ENCODE measurements at places on chromosomes 7 and 10.

DNA sequence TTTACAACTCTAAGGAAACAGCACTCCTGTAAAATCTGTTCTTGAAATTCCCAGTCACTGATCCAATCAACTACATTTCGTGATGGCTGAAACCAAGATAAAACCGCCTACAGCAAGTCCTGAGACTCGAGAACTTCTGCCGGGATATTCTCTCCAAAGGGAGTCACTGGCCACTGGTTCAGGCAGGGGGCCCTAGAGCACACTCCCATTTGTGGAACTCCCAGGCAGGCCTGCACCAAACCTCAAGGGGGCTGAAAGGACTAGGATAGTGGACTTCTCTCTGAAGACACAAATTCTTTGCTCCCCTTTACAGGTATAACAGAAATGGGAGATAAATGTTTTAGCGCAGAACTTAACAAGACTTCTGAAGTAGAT, 16.3 kb downstream of the CYTH3 start:
- no peak for DNase-seq

- no peak for DNase-seq
These were observed 18.4 kb downstream of the TRIM24 start for GRCh38 chr7:138478499-138478908.

DNA sequence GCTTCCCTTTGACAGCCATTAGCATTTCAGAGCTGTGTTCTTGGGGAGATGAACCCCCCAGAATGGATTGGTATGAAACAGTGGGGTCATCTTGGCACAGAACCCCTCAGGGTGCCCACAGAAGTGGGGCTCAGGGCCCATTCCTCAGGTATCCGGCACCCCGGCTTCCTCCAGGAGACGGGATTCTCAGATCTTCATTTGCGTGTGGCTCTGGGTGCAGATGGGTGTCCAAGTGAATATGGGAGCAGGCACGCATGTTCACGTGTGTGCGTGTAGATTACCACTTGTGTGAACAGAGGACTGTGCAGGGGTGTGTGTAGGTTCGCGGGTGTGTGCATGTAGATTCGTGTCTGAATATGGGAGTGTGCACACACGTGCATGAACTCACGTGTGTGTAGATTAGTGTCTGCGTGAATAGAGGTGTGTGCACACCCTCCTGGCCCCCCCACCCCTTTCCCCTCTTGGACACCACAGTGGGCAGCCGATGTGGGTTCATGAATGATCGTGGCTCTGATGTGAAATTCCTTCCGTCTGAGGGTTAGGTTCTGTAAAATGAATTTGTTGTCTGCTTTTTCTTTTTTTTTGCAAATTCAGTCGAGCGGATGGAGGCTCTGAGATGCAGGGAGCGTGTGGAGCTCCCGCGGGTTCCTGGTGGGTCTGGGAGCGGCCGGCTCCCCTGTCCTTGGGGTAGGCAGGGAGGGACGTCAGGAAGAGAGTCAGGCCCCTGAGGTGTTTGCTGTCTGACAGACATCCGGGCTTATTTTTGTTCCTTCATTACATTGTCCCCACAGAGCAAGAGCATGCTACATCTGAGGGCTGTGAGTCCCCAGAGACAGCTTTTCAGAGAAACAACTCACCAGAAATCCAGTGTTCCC, 7.4 kb downstream of the ELFN1 start:
- no peak for DNase-seq

DNA sequence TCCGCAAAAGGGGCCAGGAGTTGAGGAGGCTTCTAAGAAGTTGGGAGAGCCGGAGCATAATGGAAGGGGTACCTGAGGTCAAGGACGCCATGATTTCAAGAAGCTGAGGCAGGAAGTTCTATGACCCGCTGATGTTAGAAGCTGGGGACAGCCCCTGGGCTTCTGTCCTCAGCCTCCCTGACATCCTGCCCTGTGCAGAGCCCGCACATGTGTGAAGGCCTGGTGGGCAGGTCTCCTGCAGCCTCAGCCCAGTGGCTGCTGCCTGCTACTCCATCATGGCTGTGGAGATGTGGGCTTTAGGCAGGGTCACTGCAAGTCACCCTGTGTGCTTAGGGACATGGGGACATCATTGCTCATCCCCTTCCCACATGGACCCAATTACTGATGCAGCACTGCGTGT, 53.8 kb upstream of the PCBD1 start:
- no peak for DNase-seq

DNA sequence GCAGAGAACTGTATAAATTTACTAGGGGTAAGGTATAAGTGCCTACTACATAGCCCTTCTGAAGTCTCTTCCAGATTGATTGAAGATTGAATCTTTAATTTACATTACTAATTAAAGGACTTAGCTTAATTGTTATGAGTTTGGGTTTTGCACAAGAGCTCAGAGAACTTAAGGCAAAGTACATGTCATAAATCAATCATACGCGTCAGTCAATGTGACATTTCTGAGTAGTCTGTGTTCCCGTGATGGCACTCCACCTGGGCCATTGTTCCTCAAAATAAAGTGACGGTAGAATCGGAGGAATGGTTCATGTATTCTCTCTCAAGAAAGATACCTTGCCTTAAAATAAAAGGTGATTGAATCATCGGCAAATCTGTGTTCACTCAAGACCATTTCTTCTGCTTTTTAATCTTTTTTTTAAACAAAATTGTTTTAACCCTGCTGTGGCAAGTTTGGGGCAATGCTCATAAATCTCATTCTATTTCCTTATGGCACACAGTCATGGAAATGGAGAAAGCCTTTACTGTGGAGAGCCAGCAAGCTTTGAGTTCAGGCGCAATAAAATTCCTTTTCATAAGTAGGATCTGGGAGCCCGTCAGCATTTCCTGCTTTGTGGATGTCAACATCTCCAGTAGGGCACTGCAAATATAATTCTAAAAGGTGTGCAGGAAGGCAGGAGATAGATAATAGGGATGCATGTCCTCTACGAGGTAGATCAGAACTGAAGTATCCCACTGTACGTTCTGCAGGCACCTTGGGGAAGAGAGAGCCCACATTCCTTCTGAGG, 427.4 kb downstream of the GATA3 start:
- DNase-seq, result no peak

- no peak for DNase-seq
These were observed 6.4 kb upstream of the PRKCQ start for GRCh38 chr10:6586501-6586900.

GRCh38 chr10:14748441-14748840, 26.3 kb downstream of the FAM107B start:
- DNase-seq, result no peak

GRCh38 chr7:7054252-7054830, 128.0 kb upstream of the C1GALT1 start:
- DNase-seq, result no peak

DNA sequence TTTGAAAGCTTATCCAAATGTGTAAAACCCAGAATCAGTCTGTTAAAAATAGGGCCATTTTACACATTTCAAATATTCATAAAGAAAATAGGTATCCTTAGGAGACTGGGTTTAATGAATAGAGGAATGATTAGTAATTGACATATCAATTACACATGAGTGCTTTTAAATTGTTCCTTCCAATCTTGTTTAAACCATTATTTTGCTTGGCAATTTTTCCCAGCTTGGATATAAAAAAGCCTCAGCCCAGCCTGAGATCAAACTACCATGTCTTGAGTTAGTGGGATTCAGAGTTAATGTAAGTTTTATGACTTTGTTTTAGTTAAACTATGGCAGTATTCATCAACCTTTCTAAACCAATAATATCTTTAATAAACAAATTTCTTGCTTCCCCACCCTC, 28.3 kb downstream of the PARP12 start:
- DNase-seq, result no peak

DNA sequence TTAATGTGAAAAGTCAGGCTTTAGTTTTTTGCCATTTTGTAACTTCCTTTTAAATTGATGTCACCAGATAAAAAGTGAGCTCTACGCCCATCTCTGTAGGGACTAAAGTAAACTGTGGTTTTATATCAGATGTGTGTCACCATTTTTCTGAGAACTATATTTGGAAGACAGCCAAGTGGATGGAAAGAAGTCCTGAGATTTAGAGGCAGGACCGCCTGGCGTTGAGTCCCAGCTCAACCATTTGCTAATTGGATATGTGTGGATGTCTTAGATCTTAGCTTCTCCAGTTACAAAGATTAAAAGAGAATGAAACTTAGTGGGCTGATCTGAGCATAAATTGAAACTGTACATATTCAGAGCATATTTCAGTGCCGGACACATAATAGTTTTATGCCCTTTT, 691.6 kb upstream of the CELF2 start:
- no peak for DNase-seq

- DNase-seq, result peak; percentile 41
These were observed 14.7 kb upstream of the SEC61G start for GRCh38 chr7:54773472-54774399.

- no peak for DNase-seq
These were observed 171.2 kb downstream of the LCOR start for GRCh38 chr10:97003151-97003803.

GRCh38 chr7:139627831-139628230, 104.3 kb downstream of the CLEC2L start:
- no peak for DNase-seq

Measured in T-helper 9 cell (primary cell).